Activated naive CD8-positive, alpha-beta T cell treated with anti-CD3 and anti-CD28 coated beads, Interleukin-2, amount 10 ng/mL, durations not matched to agents 7 days and 5 days (primary cell): ENCODE measurements at places on chromosomes 16 and 17. TPM values are rescaled to one million over a fixed set of nuclear protein-coding genes. Genes with fewer than 3 reads are reported as not detected.

DNA sequence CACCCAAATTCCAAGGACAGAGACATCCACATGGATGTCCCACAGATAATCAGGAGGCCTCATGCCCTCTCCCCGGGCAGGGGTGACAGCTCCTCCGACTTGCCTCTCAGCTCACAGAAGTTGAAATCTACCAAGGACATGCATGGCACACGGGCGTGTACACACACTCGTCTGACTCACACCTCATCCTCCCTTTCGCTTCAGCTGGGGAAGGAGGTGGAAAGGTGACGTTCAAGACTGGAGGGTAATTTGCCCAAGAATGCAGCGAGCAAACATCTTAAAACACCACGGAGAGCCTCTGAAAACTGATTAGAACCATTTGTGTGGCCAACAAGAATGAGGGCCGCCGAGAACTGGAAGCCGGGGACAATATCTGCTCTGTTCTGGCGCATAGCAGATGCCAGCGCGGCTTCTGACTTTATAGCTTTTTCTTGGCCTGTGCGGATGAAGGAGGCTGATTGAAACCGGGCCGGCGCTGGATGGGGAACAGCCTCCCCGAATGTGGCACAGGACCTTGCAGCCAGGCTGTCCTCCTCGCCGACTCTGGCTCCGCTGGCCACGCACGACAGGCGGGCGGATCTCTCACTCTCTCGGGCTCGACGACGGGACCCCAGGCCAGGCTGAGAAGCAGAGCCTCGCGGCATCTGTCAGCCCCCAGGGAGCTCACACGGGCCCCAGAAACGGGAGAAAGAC, 100.9 kb downstream of the C16orf95 start:
- H3K27ac ChIP-seq: no peak overlapping the region
- no peak overlapping the region for H3K4me3 ChIP-seq
- H3K27me3 ChIP-seq: peaks cover 2% of the 10 kb centered on the region
- DNase-seq: no peak
- H3K36me3 ChIP-seq: no peaks in the 10 kb centered on the region

GRCh38 chr17:39607851-39608130, at the start of gene NEUROD2:
TSS of gene NEUROD2 (minus strand) at chr17:39607920. CDS start at chr17:39606599, 1,321 bp downstream.
- peaks cover 14% of the 10 kb centered on the region for H3K4me1 ChIP-seq
- H3K27me3 ChIP-seq: peaks cover 54% of the 10 kb centered on the region
- H3K36me3 ChIP-seq: no peaks in the 10 kb centered on the region
- peak; percentile 23 for DNase-seq
- H3K27ac ChIP-seq: no peak within 1 kb of the TSS
- H3K4me3 ChIP-seq: peak within 1 kb of the TSS; percentile 42

- H3K4me1 ChIP-seq: no peaks in the 10 kb centered on the region
- H3K27me3 ChIP-seq: peaks cover 6% of the 10 kb centered on the region
- no peak for DNase-seq
Measured at GRCh38 chr16:84941921-84942320, 69.4 kb downstream of the ZDHHC7 start.

- H3K27ac ChIP-seq: peak overlapping the region; percentile 36
- H3K27me3 ChIP-seq: peaks cover 4% of the 10 kb centered on the region
- no peak for DNase-seq
- H3K4me1 ChIP-seq: peaks cover 4% of the 10 kb centered on the region
- no peaks in the 10 kb centered on the region for H3K36me3 ChIP-seq
Measured at GRCh38 chr16:4298761-4299522, 16.9 kb upstream of the GLIS2 start.

GRCh38 chr16:1082266-1082951, 9.9 kb downstream of the SSTR5 start:
- peaks cover 2% of the 10 kb centered on the region for H3K36me3 ChIP-seq
- no peak for DNase-seq
- no peaks in the 10 kb centered on the region for H3K4me1 ChIP-seq
- peaks cover 5% of the 10 kb centered on the region for H3K27me3 ChIP-seq
- H3K27ac ChIP-seq: no peak overlapping the region

DNA sequence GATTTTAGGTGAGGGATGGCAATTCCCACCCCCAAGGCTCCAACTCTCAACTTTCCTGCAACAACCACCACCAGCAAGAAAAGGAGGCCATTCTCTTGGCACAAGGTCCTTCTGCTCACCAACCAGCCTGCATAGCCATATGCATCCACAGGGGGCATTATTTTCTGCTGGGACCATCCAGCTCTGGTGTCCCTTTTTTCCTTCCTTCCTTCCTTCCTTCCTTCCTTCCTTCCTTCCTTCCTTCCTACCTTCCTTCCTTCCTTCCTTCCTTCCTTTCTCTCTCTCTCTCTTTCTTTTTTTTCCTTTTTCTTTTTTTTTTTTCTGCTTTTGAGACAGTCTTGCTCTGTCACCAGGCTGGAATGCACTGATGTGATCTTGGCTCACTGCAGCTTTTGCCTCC, 21.1 kb upstream of the COX10 start:
- H3K27ac ChIP-seq: peak overlapping the region; percentile 36
- H3K4me3 ChIP-seq: no peak overlapping the region
- peaks cover 51% of the 10 kb centered on the region for H3K36me3 ChIP-seq
- DNase-seq: no peak
- no peaks in the 10 kb centered on the region for H3K27me3 ChIP-seq

- H3K4me1 ChIP-seq: peaks cover 10% of the 10 kb centered on the region
- peaks cover 9% of the 10 kb centered on the region for H3K36me3 ChIP-seq
- no peak for DNase-seq
- no peak overlapping the region for H3K4me3 ChIP-seq
- no peaks in the 10 kb centered on the region for H3K27me3 ChIP-seq
Measured at GRCh38 chr17:60627124-60627523, 27.1 kb downstream of the PPM1D start.

DNA sequence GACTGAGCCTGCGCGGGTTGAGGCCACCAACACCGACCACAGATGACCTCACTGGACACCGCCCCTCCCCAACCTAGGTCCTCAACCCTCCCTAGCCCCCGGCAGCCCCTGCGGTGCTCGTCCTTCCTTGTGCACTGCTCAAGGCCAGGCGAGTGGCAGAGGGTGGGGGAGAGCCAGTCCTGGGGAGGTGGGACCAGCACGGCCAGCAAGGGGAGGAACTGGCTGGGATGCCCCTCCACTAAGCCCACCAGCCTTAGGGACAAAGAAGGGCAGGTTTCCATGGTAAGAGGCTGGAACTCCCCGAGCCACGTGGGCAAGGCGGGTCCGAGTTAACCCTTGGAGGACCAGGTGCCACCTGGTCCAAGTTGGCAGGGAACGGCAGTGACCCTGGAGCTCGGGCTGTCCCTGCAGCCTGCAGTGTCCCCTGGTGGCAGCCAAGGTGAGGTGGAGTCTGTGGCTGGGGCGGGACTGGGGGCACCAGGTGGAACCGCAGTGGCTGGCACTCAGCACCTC, 9.2 kb downstream of the FSCN2 start:
- H3K27ac ChIP-seq: no peak overlapping the region
- DNase-seq: no peak
- peaks cover 14% of the 10 kb centered on the region for H3K27me3 ChIP-seq
- H3K4me1 ChIP-seq: no peaks in the 10 kb centered on the region
- H3K36me3 ChIP-seq: no peaks in the 10 kb centered on the region

- H3K4me1 ChIP-seq: peaks cover 9% of the 10 kb centered on the region
- peaks cover 5% of the 10 kb centered on the region for H3K36me3 ChIP-seq
- H3K27ac ChIP-seq: no peak overlapping the region
- no peaks in the 10 kb centered on the region for H3K27me3 ChIP-seq
Measured at GRCh38 chr17:60372790-60373483, 19.0 kb downstream of the USP32 start.

GRCh38 chr17:79676796-79677195, 53.9 kb upstream of the ENPP7 start:
- H3K27me3 ChIP-seq: peaks cover 5% of the 10 kb centered on the region
- peaks cover 1% of the 10 kb centered on the region for H3K36me3 ChIP-seq
- no peak overlapping the region for H3K4me3 ChIP-seq
- H3K27ac ChIP-seq: no peak overlapping the region

- H3K4me3 ChIP-seq: no peak overlapping the region
- H3K4me1 ChIP-seq: no peaks in the 10 kb centered on the region
- H3K36me3 ChIP-seq: peaks cover 25% of the 10 kb centered on the region
- H3K27ac ChIP-seq: no peak overlapping the region
- DNase-seq: peak; percentile 13
Measured at GRCh38 chr16:8892101-8892575, 10.0 kb downstream of the LITAFD start.

- H3K27me3 ChIP-seq: peaks cover 20% of the 10 kb centered on the region
- peaks cover 7% of the 10 kb centered on the region for H3K4me1 ChIP-seq
- peak overlapping the region; percentile 82 for H3K4me3 ChIP-seq
Measured at GRCh38 chr17:43900183-43900857, 7.0 kb downstream of the MPP2 start.

GRCh38 chr17:35889241-35889640, 9.1 kb upstream of the CCL5 start:
- H3K4me1 ChIP-seq: peaks cover 54% of the 10 kb centered on the region
- H3K36me3 ChIP-seq: peaks cover 6% of the 10 kb centered on the region
- no peaks in the 10 kb centered on the region for H3K27me3 ChIP-seq
- peak overlapping the region; percentile 47 for H3K4me3 ChIP-seq
- peak overlapping the region; percentile 88 for H3K27ac ChIP-seq

- H3K27me3 ChIP-seq: no peaks in the 10 kb centered on the region
- peaks cover 3% of the 10 kb centered on the region for H3K36me3 ChIP-seq
- peak overlapping the region; percentile 57 for H3K27ac ChIP-seq
Measured at GRCh38 chr17:17739388-17740066, 58.3 kb downstream of the RAI1 start.

GRCh38 chr16:81582655-81583441, 138.2 kb downstream of the CMIP start:
- H3K36me3 ChIP-seq: peaks cover 4% of the 10 kb centered on the region
- no peak for DNase-seq
- no peak overlapping the region for H3K27ac ChIP-seq
- peaks cover 3% of the 10 kb centered on the region for H3K4me1 ChIP-seq
- H3K27me3 ChIP-seq: no peaks in the 10 kb centered on the region

DNA sequence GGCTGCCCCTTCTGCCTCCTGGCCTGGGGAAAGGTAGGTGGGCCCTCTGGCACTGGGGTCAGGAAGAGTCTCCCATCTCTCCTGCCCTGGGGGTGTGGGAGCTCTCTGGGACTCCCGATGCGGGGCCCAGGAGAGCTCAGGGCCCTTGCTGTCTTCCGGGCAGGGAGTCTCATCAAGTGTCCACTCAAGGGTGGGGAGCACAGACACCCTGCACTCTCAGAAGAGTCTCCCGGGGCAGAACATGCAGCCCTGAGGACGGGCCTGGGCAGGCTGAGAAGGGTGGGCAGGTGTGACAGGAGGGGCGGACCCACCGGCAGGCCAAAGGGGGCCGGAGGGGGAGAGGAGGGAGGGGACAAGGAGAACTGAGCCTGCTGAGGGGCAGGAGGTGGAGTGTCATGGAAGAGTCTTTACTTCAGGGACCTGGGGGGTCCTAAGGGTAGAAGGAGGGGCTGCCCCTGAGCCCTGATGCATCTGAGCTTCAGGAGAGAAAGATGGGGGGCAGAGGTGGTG, 8.4 kb upstream of the PKMYT1 start:
- DNase-seq: no peak
- H3K4me1 ChIP-seq: peaks cover 4% of the 10 kb centered on the region
- no peaks in the 10 kb centered on the region for H3K36me3 ChIP-seq
- H3K4me3 ChIP-seq: no peak overlapping the region
- H3K27me3 ChIP-seq: peaks cover 7% of the 10 kb centered on the region

- peaks cover 19% of the 10 kb centered on the region for H3K36me3 ChIP-seq
- H3K27ac ChIP-seq: no peak overlapping the region
- H3K4me3 ChIP-seq: no peak overlapping the region
Measured at GRCh38 chr17:29504711-29505110, 62.1 kb downstream of the ABHD15 start.

DNA sequence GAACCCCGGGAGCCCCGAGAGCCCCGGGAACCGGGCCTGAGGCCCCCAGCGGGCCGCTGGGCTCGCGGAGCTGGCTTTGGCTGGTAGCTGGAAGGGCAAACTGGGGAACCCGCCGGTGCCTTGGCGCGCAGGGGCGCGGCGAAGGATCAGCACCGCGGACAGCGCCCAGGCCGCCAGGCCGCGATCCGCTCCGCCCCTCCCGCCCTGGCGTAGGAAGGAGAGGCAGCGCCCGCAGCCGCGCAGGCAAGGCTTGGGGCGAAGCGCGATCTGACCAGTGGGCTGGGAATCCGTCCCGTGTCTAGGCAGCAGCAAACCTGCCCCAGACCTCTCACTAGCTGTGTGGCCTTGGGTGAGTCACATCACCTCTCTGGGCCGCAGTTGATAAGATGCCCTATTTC, 331 bp upstream of the CCDC92B start:
- no peaks in the 10 kb centered on the region for H3K36me3 ChIP-seq
- H3K4me3 ChIP-seq: no peak overlapping the region
- peaks cover 52% of the 10 kb centered on the region for H3K27me3 ChIP-seq
- no peaks in the 10 kb centered on the region for H3K4me1 ChIP-seq
- H3K27ac ChIP-seq: no peak overlapping the region

GRCh38 chr17:57569021-57569420, 176.1 kb downstream of the CCDC182 start:
- H3K4me3 ChIP-seq: no peak overlapping the region
- no peak for DNase-seq
- H3K27me3 ChIP-seq: no peaks in the 10 kb centered on the region
- peaks cover 2% of the 10 kb centered on the region for H3K4me1 ChIP-seq
- no peak overlapping the region for H3K27ac ChIP-seq
- no peaks in the 10 kb centered on the region for H3K36me3 ChIP-seq

DNA sequence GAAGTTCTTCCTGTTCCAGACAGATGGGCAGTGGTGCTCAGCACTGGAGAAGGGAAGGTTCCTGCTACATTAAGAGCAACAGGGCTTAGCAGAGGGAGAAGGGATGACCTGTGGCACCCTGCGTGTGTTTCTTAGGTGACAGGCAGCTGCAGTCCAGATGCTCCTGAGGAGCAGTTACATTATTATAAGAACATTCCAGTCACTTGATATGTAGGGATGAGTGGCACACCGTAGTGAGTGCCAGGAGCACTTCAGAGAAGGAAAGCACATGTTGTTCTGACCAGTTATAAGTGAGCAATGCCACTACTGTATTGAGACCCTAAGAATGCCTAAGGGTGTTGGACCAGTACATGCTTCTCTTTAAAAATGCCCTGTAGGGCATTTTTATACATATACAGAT, 39.9 kb upstream of the MRC2 start:
- no peaks in the 10 kb centered on the region for H3K27me3 ChIP-seq
- DNase-seq: no peak
- H3K4me3 ChIP-seq: no peak overlapping the region

- peaks cover 19% of the 10 kb centered on the region for H3K36me3 ChIP-seq
- no peaks in the 10 kb centered on the region for H3K27me3 ChIP-seq
- H3K4me1 ChIP-seq: peaks cover 5% of the 10 kb centered on the region
- no peak overlapping the region for H3K4me3 ChIP-seq
Measured at GRCh38 chr16:3754081-3754703, 36.9 kb upstream of the TRAP1 start.

- H3K27me3 ChIP-seq: no peaks in the 10 kb centered on the region
- no peak for DNase-seq
- no peaks in the 10 kb centered on the region for H3K36me3 ChIP-seq
- no peak overlapping the region for H3K27ac ChIP-seq
Measured at GRCh38 chr17:70327723-70328122, 158.4 kb downstream of the KCNJ2 start.

- H3K36me3 ChIP-seq: no peaks in the 10 kb centered on the region
- peaks cover 16% of the 10 kb centered on the region for H3K4me1 ChIP-seq
- no peak overlapping the region for H3K27ac ChIP-seq
- peaks cover 9% of the 10 kb centered on the region for H3K27me3 ChIP-seq
- DNase-seq: no peak
- peak overlapping the region; percentile 85 for H3K4me3 ChIP-seq
Measured at GRCh38 chr16:81746566-81746965, 32.5 kb upstream of the PLCG2 start.

GRCh38 chr16:85395913-85396878, 216.9 kb upstream of the GSE1 start:
- H3K27me3 ChIP-seq: no peaks in the 10 kb centered on the region
- peak; percentile 27 for DNase-seq
- no peak overlapping the region for H3K27ac ChIP-seq

ZNF469 gene
- total RNA-seq: 1.1 TPM

ITGAD gene
- 0.09 TPM for total RNA-seq

UTS2R gene
- not detected for total RNA-seq

KRTAP4-6 gene
- not detected for total RNA-seq

HOXB1 gene
- not detected for total RNA-seq

JPT1 gene
- 194 TPM for total RNA-seq

CCL18 gene
- not detected for total RNA-seq
